EL (cell line): ENCODE measurements at places on chromosomes 3 and 15.
A peak's percentile ranks its signal among the peaks of the same experiment; 100 is the strongest.

GRCh38 chr3:140595295-140595694 is 82.6 kb upstream of the TRIM42 start:
- DNase-seq: no peak

GRCh38 chr15:85672332-85673084 is 122.2 kb downstream of the KLHL25 start:
- peak; percentile 21 for DNase-seq

- peak; percentile 60 for DNase-seq
Measured at GRCh38 chr3:187165144-187165543, 25.8 kb upstream of the RPL39L start.

GRCh38 chr3:115348951-115349745 is 202.1 kb upstream of the ZBTB20 start:
- no peak for DNase-seq

DNA sequence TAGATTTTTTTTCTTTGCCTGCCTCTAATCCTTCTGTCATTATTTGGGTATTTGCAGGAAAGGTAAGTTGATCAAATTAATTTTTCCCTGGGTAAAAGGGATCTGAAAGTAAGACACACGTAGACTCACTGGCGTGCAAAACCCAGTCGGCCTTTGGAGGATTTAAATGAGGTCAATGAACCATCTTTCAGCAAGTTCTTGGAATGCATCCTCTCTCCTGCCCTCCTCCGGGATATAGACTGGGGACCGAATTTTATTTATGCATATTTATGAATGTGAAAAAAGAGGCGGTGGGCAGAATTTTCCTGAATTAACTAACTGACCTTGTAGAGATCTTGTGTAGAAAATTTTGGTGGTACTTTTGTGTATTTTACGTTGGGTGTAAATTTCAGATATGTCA is 2.2 kb downstream of the CADM2 start:
- no peak for DNase-seq

GRCh38 chr3:196942915-196943277 is 568 bp upstream of the NCBP2 start:
- no peak for DNase-seq

GRCh38 chr15:81807186-81807585 is 238.6 kb downstream of the MEX3B start:
- no peak for DNase-seq

DNA sequence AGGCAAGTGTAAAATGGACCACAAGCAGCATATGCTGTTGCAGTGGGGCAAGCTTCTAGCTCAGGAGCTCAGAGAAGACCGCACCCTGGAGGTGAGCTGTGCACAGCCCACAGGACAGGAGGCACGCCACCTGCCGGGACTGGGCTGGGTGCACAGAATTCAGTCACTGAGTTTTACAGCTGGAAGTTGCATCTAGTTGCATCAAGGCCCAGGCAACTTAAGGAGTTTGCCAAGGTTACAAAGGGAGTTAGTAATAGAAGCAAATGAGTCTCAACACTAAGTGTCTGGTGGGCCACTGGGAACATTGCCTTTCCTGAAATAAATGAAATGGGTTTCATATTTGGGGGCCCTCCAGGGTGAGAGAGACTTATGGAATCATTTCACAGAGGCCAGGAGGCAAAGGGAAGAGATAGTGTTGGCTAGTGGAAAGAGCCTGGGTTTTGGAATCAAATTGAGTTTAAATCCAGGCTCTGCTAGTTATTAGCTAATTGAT is 36.0 kb upstream of the TIMP4 start:
- DNase-seq: no peak

DNA sequence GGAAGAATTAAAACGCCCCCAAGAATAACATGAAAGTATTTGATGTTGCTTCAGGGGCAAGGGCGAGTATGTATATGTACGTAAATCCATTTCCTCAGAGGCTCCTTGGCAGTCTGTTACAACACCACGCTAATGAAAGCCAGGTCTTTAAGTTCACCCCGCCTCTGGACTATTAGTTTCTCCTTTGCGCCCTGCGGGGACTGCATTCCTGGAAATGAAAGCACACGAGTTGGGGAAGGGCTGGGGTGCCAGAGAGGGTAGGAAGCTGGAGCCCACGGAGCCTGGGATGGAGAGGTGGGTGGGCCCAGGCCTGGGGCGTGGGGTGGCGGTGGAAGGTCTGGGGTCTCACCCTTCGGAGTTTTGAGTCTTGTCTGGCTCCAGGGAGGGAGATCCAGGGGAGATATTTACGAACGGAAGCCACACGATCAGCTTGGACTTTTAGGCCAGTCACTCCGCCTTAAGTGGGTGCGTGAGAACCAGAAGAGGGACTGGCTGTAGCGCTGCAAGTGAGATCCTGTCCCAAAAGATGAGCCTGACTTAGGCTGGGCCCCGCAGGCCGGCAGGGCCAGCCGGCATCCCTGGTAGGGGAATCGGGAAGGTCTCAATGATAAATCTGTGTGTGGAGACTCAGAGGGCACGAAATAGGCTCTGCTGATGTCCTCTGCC is 1.6 kb upstream of the PLCL2 start:
- DNase-seq: peak; percentile 70

DNA sequence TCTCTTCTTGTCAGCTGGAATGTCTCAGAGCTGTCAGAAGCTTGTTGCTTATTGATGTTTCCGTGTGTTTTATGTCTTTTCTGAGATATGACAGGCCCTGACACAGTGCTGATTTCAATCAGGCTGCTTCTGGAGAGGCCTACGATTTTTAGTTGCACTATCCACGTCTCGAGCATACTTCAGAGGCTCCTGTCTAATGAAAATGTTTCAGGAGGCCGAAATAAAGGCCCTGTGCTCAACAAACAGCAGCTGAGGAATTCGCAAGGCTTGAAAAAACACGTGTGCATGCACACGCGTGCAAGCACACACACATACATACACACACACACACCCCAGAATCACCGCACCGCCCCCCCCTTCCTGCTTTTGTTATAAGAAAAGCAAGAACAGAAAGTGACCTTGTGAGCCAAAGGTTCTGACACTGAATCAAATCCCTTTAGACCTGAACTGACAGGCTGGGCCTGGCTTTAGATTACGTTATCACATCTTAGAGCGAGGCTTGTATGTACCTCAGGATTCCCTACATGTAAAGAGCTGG is 296.6 kb downstream of the NR2F2 start:
- DNase-seq: no peak

DNA sequence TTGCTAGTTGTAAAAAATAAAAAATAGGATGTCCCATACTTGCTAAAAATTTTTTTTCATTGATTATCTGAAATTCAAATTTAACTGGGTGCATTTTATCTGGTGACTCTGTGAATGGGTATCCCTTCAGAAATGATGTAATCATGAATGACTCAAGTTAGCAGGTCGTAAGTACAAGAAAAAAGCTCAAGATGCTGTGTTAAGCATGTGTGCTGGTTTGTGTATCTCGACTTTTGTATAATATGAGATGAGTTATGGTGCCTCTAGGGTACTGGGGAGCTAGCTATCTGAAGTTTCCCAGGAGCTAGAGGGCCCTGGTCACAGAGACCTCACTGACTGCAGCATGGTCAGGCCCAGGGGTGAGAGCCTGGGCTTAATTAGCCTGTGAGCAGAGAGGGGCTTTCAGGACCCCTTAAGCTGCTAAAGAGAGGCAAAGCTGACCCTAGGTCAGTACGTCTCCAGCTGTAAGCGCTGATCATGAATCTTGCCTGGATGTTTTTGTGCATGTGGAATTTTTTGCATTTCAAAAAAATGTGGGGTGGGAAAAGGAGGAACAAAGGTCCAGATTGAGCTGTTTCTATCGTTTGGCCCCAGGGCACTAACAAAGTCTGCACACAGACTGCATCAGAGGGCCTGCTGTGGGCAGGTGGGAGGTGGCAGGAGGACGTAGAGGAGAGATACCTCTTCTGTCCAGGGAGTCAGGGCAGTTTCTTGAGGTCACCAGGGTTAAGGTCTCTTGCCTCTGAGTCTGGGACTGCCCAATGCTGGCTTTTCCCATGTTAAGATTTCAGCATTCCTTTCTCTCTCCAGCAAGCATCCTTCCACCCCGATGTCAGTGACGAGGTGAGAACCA is 233.2 kb upstream of the TPM1 start:
- peak; percentile 73 for DNase-seq

- no peak for DNase-seq
Measured at GRCh38 chr3:194379651-194380050, 10.1 kb upstream of the LRRC15 start.

GRCh38 chr3:3800685-3801493 is 1.7 kb downstream of the LRRN1 start:
- DNase-seq: no peak

DNA sequence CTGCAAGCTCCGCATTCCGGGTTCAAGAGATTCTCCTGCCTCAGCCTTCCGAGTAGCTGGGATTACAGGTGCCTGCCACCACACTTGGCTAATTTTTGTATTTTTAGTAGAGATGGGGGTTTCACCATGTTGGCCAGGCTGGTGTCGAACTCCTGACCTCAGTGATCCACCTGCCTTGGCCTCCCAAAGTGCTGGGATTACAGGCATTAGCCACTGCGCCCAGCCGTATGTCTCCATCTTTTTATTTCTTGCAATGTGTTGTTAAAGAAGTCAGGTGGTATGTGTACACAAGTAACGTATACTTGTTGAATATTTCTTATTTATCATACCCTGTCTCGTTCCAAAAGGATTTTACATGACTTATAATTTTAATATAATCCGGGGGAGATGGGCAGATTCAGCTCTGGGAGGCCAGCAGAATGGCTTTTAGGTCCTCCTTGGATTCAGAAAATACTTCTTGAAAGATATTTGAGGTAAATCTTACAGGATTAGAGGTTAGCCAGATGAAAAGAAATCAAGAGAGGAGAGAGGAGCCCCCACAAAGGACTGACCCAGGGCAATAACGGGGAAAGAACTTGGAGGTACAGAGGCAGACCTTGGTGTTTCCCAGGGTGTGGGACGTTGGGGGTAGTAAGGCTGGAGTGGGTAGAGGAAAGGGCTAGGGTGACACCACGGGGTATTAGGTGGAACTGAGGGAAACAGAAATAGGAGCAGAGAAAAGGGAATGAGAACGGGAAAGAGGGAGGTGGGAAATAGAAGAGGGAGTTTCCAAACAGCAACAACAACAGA is 27.2 kb upstream of the MUC20 start:
- DNase-seq: no peak

DNA sequence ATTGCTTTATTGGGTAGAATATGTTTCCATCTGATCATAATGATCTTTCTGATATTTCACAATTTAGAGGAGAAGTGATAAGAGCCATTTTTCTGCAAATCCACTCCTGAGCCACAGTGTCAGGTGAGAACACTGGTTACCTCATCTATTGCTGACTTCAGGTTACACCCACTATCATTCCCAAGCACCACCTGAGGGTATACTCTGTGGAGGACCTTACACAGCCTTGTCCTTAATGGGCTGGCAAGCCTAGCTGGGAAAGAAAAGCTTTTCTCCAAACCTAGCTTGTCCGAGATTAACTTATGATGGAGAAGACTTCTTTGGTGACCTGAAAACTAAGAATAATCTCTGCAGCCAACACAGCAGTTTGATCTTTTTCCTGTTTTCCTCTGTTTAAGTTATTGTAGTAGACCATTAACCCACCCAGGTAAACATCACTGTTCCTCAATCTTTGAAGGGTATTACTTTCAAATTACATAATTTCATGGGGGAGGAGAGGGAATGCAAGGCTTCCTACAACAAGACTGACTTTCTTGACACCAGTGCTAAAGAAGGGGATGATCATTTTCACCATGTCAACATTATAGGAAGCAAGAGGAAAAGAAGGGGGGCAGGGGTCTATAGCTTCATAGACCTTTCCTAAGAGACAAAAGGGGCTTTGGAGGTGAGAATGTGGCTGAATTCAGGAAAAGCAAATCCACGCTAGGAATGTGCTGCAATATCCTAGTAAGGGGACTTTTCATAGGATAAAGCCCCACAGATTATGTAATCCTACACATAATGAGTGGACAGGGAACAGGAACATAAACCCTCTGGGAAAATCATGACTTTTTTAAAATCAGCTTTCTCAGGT is 1.7 kb downstream of the NCEH1 start:
- no peak for DNase-seq

- no peak for DNase-seq
Measured at GRCh38 chr3:64621726-64622395, 65.9 kb downstream of the ADAMTS9 start.

DNA sequence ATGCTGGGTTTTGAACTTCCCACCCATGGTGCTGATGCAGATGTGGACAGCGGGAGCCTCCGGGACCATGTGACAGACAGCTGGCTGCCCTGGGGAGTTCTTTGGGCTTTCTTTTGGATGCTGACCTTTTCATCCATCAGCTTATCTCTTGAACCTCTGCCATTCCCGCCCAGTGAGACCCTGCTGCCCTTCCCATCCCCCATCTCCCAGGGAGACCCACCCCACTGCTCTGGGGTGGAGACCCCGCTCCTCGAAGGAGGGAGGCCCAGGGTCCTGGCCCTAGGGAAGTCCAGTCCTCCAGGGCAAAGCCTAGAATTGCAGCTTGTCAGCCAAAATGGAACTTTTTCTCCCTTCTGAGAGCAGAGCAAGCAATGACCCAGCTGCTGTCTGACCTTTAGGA is 64.0 kb downstream of the ITGA11 start:
- DNase-seq: no peak

GRCh38 chr3:160678292-160678842 is 1.4 kb downstream of the ARL14 start:
- DNase-seq: no peak

DNA sequence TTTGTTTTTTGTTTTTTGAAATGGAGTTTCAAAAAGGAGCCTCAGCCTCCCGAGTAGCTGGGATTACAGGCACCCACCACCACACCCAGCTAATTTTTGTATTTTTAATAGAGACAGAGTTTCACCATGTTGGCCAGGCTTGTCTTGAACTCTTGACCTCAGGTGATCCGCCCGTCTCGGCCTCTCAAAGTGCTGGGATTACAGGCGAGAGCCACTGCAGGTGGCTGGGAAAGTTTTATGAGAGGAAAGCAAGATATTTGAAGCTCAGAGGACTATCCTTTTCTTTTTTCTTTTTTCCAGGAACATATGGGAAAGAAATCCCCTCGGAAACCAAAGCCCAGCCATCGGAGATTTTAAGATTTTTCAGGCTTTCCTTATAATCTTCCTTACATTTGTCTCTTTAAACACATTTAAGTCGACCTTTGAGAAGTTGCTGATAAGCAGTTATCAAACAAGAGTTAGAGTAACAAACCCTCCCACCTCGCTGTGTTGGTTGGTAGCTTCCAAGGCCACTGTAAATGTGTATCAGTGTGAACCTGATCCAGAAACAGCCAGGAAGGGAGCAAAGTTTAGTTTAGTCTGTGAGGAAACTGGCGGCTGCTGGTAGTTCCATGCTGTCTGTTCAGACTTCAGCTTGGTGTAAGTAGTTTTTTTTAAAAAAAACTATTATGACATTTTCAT is 34.5 kb upstream of the MAP3K13 start:
- no peak for DNase-seq

DNA sequence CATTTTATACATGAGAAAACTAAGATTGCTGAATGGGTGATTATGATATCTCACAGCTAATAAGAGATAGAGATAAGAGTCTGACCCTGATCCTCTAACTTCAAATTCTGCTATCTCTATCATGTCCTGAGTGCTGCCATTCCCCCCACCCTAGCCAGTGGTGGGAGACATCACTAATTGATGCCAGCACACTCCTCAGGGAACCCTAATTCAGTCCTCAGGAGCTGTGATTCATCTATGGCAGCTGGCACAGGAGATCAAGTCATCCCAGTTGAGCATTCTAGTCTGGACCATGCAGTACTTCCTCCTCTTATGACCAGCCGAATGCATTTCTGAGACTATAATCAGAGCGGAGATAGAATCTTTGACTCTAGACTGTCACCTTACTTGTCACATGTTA is 71.9 kb downstream of the SYNM start:
- no peak for DNase-seq
